Uterus (tissue), 4 donors: ENCODE measurements at places on chromosomes 3 and 15. TPM values are rescaled to one million over a fixed set of nuclear protein-coding genes. Genes with fewer than 3 reads are reported as not detected.

- DNase-seq, result no peak
Observed at GRCh38 chr15:67765701-67766100, 59.6 kb upstream of the SKOR1 start.

GRCh38 chr3:14300721-14301399, 101.5 kb upstream of the SLC6A6 start:
- DNase-seq, result no peak

GRCh38 chr3:14608298-14608697, 43.3 kb upstream of the CCDC174 start:
- DNase-seq, result no peak

POPDC2 gene
- total RNA-seq, result 9.6 TPM
